ELF-1 (cell line): ENCODE measurements at places on chromosomes 7 and 10.

- no peak for DNase-seq
These were observed 572.6 kb downstream of the IPMK start for GRCh38 chr10:57694956-57695608.

DNA sequence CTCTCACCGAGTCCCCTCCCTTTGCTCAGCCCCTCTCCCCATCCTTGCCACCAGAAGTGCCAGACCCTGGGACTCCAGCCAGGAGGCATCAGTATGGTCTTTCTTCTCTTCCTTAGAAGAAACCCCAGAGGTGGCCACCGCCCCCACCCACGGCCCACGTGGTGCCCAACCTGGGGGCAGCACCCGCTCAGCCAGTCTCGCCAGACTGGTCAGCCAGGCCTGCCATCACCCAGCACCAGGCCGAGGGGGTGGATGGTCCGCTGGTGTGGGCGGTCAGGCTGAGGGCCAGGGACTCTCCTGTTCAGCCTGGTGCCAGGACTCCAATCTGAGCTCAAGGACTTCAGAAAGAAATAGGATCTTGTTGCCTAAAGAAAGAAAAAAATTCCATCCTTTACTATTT, 5.8 kb upstream of the CLDN4 start:
- no peak for DNase-seq

- DNase-seq: no peak
These were observed 425.4 kb downstream of the RPS24 start for GRCh38 chr10:78458983-78459638.

DNA sequence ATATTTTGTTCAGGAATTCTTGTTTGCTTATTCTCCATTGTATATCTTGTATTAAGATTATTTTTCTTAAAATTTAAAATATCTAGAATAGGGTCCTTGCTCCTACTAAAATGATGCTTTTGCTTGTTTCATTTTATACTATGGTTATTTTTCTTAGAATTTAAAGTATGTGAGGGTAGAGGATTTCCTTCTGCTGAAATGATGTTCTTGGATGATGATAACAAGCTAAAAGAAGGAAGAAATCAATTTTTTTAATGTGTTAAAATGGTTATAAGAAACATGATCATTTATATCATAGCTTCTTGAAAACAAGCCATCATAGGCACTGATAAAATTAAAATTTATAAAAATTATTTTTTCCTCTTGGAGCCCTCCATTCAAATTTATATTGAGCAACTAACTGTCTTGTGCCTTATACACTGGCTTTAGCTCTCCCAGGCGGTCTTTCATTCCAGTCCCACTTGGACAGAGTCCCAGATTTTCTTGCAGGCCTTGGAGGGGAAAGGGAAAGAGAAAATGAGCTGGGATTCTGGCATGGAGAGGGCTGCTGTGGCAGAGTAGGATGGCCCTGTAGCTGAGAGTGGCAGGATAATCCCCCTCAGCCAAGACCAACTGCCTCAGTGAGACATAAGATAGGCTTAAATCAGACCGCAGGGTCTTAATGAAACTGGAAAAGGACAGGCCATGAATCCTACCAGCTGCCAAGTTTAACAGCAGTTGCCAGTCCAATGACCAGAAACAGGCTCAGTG, 60.2 kb downstream of the DNAJB9 start:
- no peak for DNase-seq

DNA sequence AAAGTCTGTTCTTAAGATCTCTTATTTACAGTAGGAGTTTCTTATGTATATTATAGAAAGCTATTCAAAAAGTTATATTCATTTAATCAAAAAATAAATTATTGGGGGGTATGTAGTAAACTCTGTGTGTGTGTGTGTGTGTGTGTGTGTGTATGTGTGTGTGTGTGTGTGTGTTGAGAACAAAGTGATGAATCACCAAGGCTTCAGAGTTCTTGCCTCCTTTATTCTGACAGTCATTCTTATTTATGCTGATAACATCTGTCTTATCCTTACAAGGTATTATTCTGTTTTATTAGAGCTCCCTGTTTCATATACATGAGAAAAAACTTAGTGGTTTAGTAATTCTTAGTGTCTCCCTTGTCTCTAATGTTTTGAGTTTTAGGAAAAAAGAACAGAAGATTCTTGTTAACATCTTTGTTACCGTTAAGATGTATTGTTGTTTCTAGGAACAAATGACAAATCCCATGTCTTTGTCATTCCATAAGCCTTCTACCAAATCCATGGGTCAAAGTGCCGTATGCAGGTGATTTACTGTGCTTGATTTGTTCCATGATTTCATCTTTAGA, 424.0 kb downstream of the EXOC4 start:
- DNase-seq: no peak

- no peak for DNase-seq
These were observed 75.7 kb downstream of the IGF2BP3 start for GRCh38 chr7:23394488-23395171.

GRCh38 chr7:38178695-38179344, 775 bp downstream of the STARD3NL start:
- no peak for DNase-seq

DNA sequence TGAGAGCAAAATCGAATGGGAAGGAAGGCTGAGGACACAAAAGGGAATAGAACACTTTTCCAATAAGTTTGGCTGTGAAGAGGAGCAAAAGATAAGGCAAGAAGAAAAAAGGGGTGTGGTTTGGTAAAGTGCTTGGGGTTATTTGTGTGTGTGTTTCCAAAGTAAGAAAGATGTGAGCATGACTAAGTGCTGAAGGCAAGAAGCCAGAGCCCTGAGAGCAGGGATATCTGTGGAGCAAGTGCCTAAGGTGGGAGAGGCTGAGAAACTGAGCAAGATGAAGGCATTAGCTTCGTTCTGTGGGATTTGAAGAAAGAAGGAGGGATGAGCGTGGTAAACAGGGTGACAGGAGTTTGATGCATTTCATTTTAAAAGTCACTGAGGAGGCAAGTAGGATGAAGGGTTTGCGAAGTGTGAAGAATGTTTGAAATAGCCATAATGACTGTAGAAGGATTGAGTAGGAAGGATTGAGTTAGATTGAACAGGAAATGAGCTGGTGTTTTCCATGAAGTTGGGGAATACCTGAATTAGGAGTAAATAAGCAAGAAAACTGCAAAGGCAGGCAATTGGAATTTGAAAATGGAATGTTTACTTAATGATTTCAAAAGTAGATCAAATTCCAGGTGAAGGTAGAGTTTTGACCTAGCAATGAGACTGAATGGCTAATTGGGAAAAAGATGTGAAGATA, 19.9 kb upstream of the SP4 start:
- DNase-seq: no peak

DNA sequence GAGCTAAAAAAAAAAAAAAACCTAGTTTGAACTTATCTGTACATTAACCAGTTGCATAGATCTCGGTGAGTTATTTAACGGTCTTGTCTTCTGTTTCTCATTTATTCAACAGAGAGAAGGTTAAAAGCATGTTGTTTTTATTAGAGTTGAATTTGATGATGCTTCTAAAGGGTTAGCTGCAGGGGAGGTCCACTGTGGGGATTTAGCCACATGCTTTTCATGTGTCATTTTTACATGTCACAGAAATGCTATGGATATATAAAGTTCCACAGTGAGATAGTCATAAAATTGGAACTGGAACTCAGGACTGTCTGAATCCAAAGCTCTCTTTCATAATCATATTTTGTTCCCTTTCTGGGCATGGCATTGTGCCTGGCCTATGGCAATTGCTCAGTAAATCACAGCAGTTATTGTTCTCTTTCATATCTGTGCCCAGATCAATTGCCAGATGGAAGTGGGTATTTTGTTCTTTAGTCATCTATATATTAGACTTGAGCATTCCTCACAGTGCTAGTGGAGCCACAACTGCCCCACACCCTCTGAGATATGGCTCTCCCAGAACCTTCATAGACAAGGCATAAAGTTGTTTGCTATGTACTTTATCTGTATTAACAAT, 578.8 kb downstream of the NRG3 start:
- no peak for DNase-seq

DNA sequence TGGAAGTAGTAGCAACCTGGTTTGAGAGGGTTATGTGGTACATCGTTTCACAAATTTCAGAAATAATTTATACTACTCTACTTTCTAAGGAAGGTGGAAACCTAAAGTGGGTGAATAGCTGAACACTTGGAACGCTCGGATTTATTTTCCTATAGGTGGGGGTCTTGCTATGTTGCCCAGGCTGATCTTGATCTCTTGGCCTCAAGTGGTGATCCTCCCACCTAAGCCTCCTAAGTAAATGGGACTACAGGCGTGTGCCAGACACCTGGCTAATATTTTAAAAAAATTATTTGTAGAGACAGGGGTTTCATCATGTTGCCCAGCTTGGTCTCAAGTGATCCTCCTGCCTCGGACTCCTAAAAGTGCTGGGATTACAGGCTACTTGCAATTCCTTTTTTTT, 6.7 kb upstream of the KMT2E start:
- no peak for DNase-seq

DNA sequence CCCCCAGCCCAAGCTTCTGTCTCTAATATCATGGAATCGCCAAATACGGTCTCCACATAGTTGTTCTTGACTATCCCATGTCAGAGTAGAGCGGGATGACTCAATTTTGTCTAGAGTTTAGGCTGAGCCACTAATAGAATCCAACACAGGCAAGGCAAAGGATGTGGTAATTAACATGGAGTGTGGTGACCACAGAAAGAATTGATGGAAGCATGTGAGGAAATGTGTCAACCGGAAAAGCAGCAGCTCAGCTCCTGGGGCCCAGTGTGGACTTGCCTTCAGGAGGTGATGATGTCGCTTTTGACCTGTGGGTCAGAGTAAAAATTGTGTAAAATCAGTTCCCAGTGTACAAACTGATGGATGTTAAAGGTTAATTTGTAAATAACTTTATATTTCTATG, 139.3 kb upstream of the KLF6 start:
- DNase-seq: no peak

DNA sequence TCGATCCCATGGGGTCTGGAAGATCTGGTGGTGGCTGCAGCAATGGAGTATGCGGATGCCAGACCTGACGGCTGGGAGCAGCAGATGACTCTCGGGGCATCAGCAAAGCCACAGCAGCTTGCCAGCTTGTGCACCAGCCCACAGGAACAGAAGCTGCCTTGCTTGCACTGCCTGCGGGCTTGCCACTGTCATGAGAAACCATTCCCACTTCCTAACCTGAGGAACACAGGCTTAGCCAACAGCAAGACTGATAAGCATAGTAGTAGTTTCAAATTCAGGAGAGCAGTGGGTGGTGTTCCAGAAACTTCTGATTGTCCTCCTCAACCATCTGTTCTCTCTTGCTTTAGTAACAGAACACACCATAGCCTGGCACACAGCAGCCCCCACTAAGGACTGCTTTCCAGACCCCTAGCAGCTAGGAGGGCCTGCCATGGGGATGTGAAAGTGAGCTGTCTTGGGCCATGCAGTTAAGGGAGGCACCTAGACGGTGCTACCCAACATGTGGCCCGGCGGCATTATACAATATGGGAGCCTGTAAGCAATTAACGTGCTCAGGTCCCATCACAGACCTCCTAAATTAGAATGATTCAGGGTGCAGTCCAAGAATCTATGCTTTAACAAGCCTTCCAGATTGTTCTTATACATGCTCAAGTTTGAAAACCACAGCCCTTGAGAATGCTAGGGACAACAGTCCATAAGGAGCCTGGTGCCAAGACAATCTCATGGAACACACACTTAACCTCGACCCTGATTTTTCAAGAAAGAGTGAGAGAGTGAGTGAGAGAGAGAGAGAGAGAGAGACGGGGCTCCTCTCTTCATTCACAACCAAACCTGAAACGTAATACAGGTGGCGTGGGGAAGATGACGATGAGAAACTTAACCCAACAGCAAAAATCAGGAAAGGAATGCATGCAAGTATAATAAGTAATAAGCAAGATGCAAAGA, 7.1 kb downstream of the ANXA11 start:
- no peak for DNase-seq

GRCh38 chr7:6705959-6706665, 635 bp downstream of the ZNF12 start:
- peak; percentile 50 for DNase-seq

DNA sequence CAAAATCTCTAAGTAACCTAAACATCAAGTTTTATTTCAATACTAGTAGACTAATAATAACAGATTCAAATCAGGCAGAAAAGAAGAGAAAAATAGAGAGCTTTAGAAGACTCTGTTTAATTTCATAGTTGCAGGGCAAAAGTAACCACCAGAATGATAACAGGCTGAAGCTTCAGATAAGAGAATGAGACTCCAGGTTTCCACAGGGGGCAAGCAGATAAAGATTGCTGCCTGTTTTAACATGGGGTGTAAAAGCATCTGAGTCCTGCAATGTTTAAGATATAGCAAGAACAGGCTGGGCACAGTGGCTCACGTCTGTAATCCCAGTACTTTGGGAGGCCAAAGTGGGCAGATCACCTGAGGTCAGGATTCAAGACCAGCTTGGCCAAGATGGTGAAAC, 11.0 kb downstream of the CROT start:
- no peak for DNase-seq

DNA sequence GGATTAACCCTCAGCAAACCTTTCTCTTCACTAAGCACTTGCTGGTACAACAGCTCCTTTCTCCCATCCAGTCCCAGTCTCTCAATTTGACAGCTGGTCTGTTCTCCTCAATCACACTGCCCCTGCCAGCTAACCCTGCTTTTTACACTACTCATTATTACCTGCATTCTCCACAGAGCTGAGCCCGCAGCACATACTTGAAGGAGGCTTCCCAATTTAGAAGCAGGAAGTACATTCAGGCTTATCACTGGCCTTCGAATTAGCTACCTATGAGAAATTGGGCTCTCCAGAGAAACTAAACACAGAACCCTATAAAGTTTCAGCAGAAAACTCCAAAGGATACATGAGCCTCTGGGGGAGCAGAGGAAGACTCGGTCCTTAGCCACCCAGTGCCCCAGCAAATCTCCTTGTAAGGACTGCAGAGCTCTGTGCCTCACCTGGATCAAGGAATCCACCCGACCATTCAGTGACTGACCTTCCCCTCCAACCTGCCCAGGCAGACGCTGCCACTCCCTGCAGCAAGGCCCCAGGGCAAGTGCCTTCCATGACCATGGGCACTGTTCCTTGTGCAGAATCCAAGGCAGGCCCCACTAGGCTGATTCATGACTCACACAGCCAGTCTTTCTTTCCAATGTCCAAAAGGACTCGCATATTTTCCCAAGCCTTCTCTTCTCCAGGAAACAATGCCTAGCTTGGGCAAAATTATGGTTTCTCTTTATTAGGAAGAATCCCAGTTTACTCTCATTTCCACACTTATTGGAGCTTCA, 68.0 kb downstream of the VOPP1 start:
- peak; percentile 20 for DNase-seq

- no peak for DNase-seq
These were observed 472.0 kb upstream of the FZD8 start for GRCh38 chr10:36114141-36114540.

DNA sequence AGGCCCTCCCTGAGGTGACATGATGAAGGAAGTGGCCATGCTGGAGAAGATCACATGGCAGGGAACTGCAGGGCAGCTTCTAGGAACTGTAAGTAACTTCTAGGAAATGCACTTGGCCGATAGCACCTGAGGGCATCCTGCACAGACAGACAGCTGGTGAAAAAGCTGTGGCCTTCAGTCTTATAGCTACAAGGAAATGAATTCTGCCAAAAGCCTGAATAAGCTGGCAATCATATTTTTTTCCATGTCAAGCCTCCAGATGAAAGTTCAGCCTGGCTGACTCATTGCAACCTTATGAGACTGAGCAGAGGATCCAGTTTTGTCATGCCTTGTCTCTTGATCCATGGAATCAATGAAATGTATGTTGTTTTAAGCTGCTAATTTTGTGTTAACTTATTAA, 91.1 kb upstream of the CACNA2D1 start:
- no peak for DNase-seq

- DNase-seq: peak; percentile 45
These were observed 58.9 kb upstream of the STRIP2 start for GRCh38 chr7:129375141-129375938.
